ENCODE measurements at places on chromosomes 6 and 20. TPM values are rescaled to one million over a fixed set of nuclear protein-coding genes. Genes with fewer than 3 reads are reported as not detected.

DNA sequence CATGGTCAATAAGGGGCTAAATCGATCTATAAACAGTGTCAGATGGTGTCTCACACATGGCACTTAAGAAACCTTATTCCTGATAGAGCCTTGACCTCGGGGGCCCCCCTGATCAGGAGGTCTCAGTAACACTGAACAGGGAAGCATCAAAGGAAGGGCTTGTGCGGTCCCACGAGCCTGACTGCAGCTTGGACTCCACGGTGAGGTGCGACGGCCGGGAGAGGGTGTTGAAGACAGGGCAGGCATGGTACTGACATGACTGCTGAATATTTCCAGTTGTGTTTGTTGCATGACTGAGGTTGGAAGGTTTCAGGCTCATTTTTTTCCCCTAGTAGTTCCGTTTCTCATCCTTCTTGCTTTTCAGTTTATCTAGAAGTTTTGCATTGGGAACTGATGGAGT, 107.1 kb upstream of the JAG1 start:
- DNase-seq = no peak

- no peak for DNase-seq
Measured at GRCh38 chr20:58138395-58138794, 90.1 kb downstream of the ANKRD60 start.

GRCh38 chr6:47047097-47047478, 5.0 kb upstream of the ADGRF1 start:
- DNase-seq = no peak

- no peak for DNase-seq
Measured at GRCh38 chr6:82910820-82911219, 154.8 kb downstream of the UBE3D start.

DNA sequence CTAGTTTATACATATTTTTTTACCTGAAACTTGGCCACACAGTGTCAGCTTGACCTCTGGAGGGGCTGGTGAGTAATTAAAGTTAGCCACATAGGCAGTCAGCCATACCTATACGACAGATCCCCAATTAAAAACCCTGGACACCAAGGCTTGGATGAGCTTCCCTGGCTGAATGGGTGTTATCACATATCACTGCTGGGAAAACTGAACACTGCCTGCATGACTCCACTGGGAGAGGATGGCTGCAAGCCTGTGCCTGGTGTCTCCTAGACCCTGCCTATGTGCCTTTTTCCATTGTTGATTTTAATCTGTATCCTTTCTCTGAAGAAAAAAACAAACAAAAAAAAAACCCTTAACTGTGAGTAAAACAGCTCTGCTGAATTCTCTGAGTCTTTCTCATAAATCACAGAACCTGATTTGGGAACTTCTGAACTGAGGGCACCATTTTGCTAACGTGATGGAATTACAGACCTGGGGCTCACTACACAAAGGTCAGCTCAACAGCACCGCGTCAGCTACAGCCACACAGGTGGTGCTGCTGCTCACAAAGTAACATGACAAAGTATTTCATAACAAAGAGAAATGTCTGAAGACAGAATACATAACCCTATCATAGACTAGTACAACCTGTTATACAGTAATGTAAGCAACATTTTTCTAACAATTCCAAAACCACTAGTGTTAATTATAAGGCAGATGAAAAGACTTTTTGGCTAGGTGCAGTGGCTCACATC, 97.0 kb downstream of the SLC23A2 start:
- no peak for DNase-seq

DNA sequence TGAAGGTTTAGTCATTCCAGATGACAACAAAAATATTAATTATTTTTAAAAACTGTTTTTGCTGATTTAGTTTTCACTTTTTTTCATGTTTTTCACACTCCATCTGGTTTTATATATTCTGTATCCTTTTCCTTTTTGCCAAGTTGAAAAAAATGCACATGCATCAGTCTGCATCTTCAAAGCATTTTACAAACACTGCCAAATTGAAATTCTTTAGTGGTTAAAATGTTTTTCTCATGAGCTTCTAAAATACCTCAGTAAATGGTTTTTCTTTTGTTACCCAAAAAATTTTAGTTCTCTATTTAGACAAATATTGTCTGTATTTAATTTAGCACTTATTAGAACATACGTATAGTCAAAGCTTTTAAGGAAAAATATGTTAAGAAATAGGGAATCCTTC, 386.9 kb upstream of the HSF2 start:
- DNase-seq = no peak

GRCh38 chr20:44884907-44885391, 556 bp upstream of the YWHAB start:
- no peak for DNase-seq

DNA sequence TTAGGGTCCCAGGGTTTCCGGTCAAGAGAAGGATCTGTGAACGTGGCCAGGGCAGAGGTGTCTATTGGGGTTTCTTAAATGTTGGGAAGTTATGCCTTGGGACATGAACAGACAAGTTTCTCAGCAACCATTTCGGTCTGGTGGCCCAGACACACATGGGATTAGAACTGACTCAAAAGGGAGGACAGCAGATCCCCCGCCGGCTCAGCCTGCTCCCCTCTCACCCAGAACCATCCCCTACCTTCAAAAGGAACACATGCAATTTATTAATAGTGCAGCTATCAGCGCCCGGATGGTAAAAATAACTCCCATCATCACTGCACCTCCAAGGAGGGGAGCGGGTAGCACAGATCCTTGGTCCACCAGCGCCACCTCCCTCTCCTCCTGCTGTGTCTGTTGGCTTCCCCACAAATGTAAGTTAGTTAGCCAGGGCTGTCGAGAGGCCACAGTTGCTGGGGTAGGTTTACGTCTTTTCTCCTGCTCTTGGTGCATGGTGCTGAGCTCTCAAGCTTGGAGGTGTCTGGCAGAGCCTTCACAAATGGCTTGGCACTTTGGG, 77.1 kb downstream of the TRAM2 start:
- DNase-seq = no peak

The SRC gene
- total RNA-seq = 36.9 TPM

The MED23 gene
- 27.8 TPM for total RNA-seq

The PROKR2 gene
- total RNA-seq = not detected

Data from tibial nerve (tissue), 4 donors.